ENCODE measurements at places on chromosomes 6 and 20. TPM values are rescaled to one million over a fixed set of nuclear protein-coding genes. Genes with fewer than 3 reads are reported as not detected.

- DNase-seq, result no peak
Measured at GRCh38 chr6:21949211-21949801, 347.5 kb downstream of the PRL start.

Gene ANGPT4
- 0.07 TPM for total RNA-seq

Gene TNNC2
- not detected for total RNA-seq

Gene NAA20
- 44.3 TPM for total RNA-seq

- DNase-seq, result no peak
Measured at GRCh38 chr20:59935457-59936185, 2.2 kb upstream of the SYCP2 start.

Gene SLC17A4
- not detected for total RNA-seq

All from mammary epithelial cell (primary cell).